ENCODE measurements at places on chromosomes 2 and 18. TPM values are rescaled to one million over a fixed set of nuclear protein-coding genes. Genes with fewer than 3 reads are reported as not detected.

- no peak for DNase-seq
Measured at GRCh38 chr2:191691016-191691735, 13.2 kb downstream of the NABP1 start.

The RPL37A gene
- total RNA-seq, result 1,771 TPM

The NBEAL1 gene
- 60.8 TPM for total RNA-seq

DNA sequence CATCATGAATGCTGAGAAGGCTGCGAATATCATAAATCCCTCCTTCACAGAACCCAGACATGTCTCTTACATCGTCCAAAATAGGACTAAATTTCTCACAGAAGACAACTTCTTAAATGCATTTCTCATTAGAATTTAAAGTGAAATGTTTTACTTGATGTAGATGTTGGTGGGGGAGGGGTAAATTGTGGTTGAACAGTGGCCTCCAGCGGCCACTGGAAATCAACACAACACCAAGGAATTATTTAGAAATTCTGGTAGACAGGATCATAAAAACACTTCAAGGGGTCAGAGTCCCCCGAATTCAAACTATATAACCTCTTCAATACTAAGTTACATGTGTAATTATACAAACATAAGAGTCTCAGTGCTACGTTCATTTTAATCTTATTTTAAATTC, 135.9 kb downstream of the ABCA12 start:
- no peak for DNase-seq

The HTR2B gene
- total RNA-seq, result 4.9 TPM

The M1AP gene
- not detected for total RNA-seq

- DNase-seq, result no peak
Measured at GRCh38 chr2:184256611-184257010, 341.7 kb upstream of the ZNF804A start.
